ENCODE measurements at places on chromosomes 11 and 22. TPM values are rescaled to one million over a fixed set of nuclear protein-coding genes. Genes with fewer than 3 reads are reported as not detected.

GRCh38 chr11:124756033-124756752 is 4.1 kb upstream of the VSIG2 start:
- ATAC-seq: no peak

- ATAC-seq: no peak
These were observed 37.6 kb upstream of the MTNR1B start for GRCh38 chr11:92931746-92932422.

DNA sequence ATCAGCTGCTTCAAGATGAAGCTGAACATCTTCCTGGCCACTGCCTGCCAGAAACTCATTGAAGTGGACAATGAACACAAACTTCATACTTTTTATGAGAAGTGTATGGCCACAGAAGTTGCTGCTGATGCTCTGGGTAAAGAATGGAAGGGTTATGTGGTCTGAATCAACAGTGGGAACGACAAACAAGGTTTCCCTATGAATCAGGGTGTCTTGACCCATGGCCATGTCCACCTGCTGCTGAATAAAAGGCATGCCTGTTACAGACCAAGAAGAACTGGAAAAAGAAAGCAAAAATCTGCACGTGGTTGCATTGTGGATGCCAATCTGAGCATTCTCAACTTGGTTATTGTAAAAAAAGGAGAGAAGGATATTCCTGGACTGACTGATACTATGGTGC is 22.2 kb upstream of the BIRC3 start:
- no peak for ATAC-seq

- ATAC-seq: no peak
These were observed 1.2 kb upstream of the NUP50 start for GRCh38 chr22:45162531-45162930.

DNA sequence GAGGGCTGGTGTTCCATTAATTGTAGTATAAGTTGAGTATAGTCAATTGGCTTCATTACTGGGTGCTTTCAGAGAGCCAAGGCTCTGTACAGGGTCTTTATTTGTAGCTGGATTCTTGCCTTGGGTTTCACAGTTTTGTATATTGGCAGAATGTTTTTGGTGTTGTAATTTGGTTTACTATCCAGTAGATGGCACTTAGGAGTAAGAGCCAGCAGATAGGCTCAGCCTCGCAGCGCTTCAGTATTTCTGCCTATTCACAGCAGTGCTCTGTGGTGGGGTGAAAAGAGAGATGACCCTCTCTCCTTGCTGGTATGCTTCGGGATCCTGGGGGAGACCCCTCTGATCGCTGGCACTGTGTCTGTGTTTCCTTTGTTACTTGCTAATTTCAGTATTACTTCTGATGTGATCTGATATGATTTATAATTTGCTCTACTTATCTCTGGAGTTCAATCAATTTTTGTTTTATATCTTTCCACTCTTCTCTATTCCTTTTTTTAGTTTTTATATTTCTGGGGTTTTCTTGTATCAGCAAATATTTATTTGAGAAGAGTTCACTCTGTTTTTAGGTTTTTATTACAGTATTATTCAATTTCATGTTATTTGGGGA is 52.2 kb downstream of the ANO5 start:
- ATAC-seq: peak; percentile 84

GRCh38 chr22:42919199-42919598 is 62.1 kb upstream of the ARFGAP3 start:
- ATAC-seq: no peak

DNA sequence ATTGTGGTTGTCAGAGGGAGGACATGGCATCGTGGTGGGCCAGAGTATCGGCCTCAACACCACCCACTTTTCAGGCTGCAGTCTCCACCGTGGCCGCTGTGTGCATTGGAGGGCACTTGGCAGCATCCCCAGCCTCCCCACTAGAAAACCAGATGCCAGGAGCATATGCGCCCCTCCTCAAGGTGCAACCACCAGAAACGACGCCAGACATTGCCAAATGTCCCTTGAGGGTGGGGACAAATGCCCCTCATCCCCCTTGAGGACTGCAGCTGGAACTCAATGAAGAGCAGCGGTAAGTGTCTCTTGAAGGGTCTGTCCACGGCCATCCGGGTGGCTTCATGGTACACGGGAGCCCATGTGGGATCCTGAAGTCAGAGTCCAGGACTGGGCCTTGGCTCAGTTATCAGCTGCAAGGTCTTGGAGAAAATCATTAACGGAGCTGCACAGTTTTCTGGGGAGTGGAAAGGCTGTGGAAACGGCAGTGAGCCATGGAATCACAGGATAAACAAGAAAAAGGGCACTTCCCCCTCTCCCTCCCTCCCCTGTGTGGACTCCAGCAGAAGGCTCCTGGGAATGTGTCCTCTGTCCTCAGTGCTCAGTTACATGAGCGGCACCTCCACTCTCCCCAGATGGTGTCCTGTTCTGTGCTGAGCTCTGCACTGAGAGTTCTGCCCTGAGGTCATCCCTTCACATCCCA is 324.4 kb upstream of the B3GAT1 start:
- peak; percentile 46 for ATAC-seq

DNA sequence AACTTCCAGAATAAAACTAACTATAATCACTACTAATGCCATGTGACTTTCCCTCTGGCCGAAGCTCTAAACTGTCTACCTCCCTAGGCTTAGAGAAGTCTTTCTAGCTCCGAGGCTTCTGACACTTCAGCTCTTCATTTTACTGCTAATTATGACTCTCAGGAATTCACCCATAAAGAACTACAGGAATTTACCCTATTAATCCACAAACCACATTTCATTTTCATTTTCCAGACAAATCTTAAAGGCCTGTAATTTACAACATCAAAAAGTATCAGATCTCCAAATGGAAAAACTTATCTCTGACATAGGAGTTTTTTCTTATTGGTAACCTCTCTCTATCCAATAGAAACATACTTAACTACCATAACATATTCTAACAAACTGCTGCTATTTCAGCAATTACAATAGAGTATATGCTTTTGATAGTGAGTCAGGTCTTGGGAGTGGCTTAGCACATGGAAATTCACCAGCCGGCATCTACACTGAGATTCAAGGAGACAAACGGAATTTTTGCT is 33.4 kb downstream of the MRTFA start:
- ATAC-seq: no peak

- no peak for ATAC-seq
These were observed 10.1 kb upstream of the SCN2B start for GRCh38 chr11:118186346-118187107.

DNA sequence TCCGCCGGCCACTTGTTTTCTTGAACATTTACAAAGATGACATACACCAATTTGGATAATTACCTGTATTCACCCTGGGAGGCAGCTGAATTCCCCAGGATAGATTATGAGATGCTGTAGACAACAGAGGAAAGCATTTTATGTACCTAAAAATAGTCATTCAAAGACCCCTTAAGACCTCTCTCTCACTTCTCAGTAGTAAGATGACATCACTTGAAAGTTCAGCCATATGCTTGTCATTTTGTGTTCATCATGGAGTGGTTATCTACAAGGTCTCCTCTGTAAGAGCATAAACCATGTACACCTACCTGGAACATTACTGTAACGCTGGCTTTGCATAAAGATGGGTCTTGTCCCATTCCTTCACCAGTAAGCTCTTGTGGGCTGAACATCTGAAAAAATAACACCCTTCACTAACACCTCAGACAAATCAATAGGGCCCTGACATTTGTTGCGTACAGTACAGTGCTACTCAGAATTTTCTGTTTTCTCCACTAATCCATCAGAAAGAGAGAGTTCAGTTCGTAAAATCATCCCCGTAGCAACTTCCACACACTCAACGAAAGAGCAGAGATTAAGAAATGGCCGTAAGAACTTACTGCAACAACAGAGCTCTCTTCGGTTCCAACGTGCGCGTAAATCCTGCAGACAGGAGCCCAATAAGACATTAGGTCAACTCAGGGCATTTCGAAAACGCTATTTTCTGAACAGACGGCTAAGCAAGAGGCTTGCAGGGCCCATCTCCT is 15.6 kb upstream of the WDR74 start:
- no peak for ATAC-seq

GRCh38 chr22:39381930-39382329 is 17.6 kb upstream of the TAB1 start:
- no peak for ATAC-seq

DNA sequence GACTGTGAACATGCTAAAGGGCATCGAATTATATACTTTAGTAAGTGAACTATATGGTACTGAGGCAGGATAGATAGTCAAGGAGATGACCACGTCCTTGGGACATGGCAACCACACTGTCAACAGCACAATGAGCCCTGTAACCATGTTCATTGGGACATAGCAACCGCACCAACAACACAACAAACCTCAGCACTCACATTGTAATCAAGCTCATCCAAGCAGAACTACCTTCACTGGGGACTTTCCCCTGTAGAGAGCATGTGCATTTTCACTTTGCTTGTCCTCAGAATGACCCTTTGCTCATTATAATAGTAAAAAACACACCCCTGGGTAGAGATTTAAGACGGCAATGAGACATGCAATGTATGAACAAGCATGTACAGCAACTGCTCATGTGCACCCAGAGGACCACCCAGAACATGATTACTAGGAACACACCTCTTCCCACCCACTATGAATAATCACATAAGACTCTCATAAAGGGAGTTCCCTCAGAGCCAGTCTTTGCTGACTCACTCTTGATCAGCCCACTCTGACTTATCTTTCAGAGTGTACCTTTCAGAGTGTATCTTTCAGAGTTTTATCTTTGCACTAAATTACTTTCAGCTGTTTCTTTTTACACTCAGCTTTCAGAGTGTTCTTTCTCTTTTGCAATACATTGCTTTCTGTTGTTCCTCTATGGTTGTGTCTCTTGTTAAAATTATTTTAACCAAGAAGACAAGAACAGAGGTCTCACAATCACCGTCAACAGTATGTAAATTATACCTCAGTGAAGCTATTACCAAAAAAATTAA is 4.1 kb upstream of the PLAAT2 start:
- ATAC-seq: peak; percentile 95

The RFPL3 gene
- 1.0 TPM for total RNA-seq

The TNNT3 gene
- total RNA-seq: 1.00 TPM

The FAM181B gene
- total RNA-seq: 0.24 TPM

The GUCY1A2 gene
- 30.6 TPM for total RNA-seq

The DDI1 gene
- 1.6 TPM for total RNA-seq
